ENCODE measurements at places on chromosomes 11 and 22.

GRCh38 chr11:33709466-33709865 lies 8.8 kb upstream of the C11orf91 start:
- DNase-seq, result no peak

DNA sequence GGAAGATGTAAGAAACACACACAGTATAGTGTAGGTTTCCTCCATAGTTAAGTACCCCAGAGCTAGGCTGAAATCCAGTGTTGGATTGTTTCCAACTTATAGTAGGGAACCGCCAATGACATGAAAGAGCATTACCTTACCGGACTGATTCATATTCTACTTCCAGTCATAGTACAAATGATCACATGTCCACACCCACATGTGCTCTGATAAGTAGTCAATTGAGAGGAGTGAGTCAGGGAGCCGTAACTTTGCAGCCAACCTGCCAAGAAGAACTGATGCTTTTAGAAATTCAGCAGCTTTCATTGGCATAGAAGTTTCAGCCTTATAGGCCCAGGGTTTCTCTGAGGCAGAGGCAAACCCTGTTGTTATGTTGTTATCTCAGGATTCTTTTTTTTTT lies 240.6 kb downstream of the ETS1 start:
- DNase-seq, result no peak

- no peak for DNase-seq
Observed at GRCh38 chr11:62082292-62082657, 41.5 kb upstream of the INCENP start.

GRCh38 chr11:130269326-130269943 lies 45.3 kb downstream of the ZBTB44 start:
- DNase-seq, result no peak

- DNase-seq, result no peak
Observed at GRCh38 chr11:130710021-130710420, 206.3 kb downstream of the SNX19 start.

- no peak for DNase-seq
Observed at GRCh38 chr11:63534895-63535461, 1.6 kb upstream of the PLAAT4 start.

GRCh38 chr11:8987446-8987845 lies 16.4 kb downstream of the NRIP3 start:
- DNase-seq, result no peak

DNA sequence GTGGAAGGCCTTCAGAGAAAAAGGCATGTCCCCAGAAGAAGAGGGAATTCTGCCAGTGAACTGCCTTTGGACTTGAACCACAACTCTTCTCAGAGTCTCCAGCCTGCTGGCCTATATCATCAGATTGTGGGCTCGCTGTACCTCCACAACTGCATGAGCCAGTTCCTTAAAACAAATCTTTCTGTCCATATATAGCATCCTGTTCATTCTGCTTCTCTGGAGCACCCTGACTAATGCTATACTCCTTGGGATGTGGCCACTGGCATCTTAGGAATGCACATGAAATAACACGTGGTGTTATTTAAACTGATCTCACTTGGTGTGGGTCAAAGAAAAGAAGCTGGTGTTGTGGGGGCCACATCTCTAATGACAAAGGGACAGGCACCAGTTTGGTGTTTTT lies 58.3 kb upstream of the VSTM5 start:
- peak; percentile 78 for DNase-seq

DNA sequence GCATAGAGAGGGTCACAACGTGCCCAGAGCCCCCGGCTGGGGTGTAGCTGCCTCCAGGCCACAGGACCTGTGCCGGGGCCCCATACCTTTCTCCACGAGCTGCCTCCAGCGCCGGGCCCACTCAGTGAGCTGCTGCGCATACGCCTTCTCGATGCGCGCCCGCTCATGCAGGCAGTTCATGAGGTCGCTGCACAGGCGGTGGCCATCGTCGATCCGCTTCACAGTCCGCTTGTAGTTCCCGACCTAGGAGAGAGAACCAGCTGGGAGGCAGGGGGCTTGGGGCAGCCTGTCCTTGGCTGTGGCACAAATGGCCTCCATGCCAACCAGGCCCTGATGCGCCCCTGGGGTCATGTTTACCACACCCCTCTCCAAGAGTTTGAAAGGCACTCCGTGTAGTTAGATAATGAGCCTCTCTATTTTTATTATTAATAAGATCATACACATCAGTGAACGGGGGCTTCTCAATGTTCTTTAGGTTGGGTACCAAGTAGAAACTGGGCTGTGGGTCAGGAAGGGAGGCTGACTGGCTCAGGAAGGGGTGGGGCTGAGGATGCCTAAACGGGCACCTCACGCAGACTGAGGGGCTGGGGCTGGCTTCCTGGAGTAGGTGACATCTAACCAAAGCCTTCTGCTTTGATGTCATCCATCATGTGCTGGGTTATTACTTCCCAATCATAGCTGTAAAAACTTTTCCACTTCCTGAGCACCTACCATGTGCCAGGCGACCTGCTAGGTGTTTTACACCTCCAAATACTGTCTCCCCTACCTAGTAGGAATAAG lies 36.5 kb upstream of the ARFGAP3 start:
- no peak for DNase-seq

DNA sequence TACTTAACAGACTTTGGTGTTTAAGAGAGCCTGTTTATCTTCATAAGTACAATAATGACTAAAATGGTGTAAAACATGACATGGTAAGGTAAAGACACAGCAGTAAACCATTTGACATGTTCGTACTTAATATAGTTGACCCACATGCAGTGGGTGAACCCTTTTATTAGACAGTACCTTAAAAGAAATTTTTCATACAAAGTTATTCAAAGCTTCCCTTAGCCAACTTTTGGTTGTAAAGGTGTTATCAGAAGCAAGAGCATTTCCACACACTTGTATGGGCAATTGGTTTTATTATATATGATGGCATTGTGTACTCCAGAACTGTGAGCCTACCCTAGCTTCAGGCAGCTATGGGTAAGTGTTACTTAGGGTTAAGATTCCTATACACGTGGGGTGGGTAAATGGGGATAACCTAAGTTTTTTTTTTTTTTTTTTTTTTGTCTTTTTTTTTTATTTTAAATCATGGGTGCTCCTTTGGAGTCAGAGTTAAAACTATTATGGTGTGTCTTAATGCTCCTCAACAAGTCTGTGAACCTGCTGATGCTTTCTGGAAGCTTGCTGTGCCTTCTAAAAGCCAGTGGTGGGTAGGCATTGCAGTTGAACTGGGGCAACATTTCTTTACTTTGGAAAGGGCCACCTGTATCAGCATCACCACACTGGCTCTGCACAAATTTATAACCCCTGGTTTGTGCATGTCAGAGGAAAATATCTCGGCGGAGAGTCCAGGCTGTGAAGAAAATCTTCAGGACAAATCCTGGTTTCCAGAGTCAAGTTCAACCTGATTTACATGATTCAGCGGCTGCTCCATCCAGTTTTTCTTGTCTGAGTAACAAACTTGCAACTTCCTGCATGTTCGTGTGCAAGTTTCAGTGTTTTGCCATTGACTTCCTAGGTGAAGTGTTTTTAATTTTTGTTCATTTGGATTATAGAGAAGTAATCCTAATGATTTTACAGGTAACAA lies 3.3 kb downstream of the PCF11 start:
- no peak for DNase-seq

GRCh38 chr11:96338910-96339705 lies 3.9 kb downstream of the MAML2 start:
- DNase-seq, result no peak
